Activated CD4-positive, CD25-positive, alpha-beta regulatory T cell treated with anti-CD3 and anti-CD28 coated beads, Interleukin-2, amount 50 U/mL, for 72 hours (primary cell): ENCODE measurements at places on chromosomes 1 and 21.

DNA sequence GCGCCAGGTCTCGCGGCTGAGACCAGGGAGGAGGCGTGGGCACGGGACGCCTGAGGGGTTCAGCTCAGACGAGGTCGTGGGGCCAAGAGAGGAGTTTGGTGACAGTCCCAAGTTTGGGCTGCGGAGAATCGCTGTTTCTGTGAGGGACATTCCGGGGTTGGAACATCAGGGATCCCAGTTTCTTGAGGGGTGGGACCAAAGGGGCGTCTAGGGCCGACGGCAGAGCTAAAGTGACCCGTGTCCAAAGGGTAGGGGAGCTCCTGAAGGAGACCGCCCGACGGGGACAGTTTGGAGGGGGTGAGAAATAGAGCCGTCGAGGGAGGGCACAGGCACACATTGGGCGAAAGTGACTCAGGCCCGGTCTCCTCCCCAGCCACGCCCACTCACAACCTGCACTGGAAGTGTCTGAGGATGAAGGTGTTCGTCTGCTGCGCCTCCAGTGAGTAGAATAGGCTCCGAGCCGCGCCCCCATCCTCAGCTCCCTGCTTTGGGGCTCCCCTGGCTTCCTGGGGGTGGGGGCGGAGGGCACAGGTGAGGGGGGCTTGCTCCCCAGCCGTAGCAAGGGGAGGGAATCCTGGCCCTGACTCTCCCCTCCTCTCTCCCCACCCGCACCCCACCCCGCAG is 7.0 kb downstream of the EFNA3 start:
- DNase-seq = peak; percentile 69

DNA sequence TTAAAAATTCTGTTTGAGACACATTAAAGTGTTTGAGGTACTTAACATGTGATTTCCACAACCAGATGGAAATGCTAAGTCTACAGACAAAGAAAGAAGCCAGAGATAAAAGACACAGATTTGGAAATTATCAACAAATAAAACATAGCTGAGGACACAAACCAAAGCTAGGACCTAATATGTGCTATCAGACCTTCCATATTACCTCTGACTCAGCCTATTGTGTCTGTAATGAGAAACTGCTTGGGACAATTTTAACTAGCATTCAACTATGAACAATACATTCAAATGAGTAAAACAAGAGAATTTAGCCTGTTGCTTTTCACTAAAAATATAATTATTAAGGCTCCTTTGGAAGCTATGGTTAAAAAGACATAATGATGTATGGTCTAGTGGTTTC is 54.6 kb downstream of the WNT2B start:
- DNase-seq = no peak

DNA sequence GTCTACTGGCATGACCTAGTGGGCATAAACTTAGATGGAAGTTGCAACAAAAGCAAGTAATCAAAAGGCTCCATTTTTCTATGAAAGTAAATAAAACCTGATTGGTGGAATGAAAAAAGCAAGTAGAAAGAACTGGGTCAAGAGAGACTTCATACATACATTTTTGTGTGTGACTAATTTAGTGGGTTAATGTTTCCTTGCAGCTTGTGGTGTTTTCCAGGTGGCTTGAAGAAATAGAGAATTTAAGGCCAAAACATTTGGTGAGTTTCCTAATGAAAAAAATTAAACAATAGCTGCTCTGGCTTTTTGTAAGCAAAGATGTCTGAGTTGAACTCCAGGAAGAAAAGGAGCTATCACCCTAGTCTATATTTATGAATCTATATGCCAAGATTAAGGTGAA is 71.0 kb downstream of the ZC3H11B start:
- no peak for DNase-seq

- no peak for DNase-seq
These were observed 48.7 kb downstream of the LHX4 start for GRCh38 chr1:180278596-180279395.

GRCh38 chr1:60149251-60149650 is 75.7 kb upstream of the C1orf87 start:
- no peak for DNase-seq

DNA sequence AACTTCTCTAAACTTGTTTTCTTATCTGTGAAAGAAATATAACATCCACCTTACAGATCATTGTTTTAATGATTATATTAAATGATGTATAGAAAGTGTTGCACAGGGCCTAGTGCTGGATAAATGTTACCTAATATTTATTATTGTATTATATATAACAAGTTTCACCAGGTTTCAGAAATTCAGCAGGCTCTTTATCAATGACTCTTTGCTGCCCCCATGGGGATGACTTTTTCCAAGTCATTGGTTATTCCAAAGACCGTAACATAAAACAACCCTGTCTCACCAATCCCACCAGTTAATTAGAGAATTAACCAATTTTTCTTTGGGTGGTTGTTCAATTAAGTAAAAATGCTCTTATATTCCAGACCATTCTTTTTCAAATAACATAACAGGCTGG is 7.3 kb upstream of the DEDD start:
- no peak for DNase-seq

DNA sequence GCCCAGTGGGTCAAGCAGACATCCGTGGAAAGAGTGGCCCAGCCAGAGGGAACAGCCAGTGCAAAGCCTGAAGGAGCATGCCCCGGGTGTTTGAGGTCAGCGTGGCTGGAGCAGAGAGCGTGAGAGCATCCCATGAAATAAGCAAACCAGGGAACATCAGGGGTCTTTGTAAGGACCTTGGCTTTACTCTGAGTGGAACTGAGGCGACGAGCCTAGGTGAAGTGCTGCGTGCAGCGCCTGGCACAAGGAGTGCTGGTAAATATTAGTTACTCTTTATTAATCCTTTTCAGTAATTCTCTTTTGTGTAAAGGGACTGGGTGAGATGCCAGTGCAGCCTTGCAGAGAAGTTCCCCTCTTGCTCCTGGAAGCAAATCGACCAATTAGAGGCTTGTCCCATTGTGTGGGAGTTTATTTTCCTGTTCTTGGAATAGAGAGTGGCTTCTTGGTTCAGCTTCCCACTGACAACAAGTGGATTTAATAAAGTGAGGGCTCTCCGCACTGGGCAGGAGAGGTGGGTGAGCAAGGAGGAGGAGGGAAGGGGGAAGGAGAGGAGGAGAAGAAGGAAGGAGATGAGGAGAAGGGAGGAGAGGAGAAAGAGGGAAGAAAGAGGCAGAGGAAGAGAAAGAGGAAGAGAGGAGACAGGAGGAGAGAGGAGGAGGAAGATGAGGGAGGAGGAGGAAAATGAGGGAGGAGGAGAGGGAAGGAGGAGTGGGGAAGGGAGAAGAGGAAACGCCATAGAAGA is 37.6 kb upstream of the DISP3 start:
- no peak for DNase-seq

GRCh38 chr21:38772646-38773045 is 33.1 kb upstream of the ETS2 start:
- no peak for DNase-seq

DNA sequence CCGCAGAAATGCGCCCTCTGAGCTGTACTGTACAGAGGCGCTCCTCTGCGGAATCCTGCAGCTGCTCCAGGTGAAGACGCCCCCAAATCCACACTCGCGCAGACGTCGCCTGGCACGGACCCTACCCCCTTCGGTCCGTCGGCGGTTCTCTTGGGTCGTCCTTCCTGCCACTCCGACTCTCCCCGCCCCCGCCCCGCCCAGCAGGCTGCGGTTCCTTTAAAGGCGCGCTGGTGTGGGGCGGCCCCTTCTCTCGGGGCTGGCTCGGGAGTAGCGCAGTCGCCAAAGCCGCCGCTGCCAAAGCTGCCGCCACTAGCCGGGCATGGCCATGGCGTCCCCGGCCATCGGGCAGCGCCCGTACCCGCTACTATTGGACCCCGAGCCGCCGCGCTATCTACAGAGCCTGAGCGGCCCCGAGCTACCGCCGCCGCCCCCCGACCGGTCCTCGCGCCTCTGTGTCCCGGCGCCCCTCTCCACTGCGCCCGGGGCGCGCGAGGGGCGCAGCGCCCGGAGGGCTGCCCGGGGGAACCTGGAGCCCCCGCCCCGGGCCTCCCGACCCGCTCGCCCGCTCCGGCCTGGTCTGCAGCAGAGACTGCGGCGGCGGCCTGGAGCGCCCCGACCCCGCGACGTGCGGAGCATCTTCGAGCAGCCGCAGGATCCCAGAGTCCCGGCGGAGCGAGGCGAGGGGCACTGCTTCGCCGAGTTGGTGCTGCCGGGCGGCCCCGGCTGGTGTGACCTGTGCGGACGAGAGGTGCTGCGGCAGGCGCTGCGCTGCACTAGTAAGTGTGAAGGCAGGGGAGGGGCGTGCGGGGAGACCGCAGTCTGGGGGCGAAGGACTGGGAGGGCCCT is at the start of gene RASSF5:
Gene RASSF5, plus strand, starts transcription at position 248 of the 846 bp plus-strand sequence. Its CDS starts 72 bp downstream, at position 320.
- DNase-seq = peak; percentile 84

GRCh38 chr1:179253286-179253972 is 24.0 kb upstream of the ABL2 start:
- no peak for DNase-seq

DNA sequence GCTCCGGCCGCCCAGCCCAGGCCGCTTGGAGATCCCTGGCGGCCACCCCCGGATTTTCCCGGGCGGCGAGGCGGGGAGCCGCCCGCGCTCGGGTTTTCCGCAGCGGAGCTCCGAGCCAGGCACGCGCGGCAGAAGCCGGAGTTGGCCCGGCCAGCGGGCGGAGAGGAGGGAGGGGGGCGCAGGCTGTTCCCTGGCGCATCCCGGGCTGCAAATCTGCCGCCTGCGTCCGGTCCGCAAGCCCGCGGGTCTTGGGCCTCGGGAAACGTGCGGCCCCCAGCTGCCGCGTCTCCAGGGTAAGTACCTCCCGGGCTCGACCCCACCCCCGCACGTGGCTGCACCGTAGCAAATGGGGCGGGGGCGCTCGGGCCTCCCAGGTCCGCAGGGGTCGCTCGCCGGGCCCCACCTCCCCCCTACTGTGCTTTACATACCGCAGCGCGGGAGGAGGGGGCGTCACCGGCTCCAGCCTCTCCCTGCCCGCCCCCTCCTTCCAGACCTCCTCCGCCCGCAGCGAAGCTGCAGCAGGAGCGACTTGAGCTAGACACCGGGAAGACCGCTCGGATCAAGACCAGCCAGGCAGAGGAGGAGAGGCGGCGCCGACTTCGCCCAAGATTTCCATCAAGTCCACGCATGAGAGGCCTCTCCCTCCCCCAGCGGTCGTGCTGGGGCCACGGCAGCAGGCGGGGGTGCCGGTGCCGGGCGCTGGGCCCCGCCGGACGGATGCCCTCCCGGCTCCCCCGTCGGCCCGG is 1.6 kb downstream of the TMEM200B start:
- DNase-seq = no peak

DNA sequence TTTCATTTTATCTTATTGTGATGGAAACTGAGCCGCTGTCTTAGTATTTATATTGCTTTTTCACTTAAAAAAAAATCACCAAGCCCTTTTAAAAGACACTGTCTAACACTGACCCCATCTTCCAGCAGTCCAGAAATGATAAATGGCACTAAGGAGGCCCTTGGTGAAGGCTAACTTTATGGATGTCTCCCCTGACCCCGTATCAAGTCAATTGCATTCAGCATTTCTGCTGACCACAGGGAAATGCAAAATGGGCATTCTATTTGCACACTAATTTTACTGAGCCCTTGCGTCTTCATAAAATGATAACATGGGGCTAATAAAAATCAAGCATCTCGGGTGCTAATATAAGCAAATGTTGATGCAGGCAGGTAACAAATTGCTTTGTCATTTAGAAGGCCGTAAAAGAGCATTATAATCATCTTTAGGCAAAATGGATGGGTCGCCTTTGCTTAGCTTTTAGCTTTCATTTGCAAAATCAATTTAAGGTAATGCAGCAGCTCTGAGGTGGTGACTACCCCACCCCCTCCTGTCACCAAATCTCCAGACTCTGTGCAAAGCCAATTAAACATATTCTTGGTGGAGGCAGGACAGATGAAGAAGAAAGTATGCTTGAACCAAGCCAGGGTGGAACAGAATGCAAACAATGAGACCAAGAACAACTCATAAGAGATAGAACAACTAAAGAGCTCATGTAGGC is 110.8 kb downstream of the BEND5 start:
- DNase-seq = no peak

GRCh38 chr1:208045463-208046260 is 134.7 kb upstream of the CD34 start:
- DNase-seq = no peak
